ENCODE measurements at places on chromosomes 6 and 20.

DNA sequence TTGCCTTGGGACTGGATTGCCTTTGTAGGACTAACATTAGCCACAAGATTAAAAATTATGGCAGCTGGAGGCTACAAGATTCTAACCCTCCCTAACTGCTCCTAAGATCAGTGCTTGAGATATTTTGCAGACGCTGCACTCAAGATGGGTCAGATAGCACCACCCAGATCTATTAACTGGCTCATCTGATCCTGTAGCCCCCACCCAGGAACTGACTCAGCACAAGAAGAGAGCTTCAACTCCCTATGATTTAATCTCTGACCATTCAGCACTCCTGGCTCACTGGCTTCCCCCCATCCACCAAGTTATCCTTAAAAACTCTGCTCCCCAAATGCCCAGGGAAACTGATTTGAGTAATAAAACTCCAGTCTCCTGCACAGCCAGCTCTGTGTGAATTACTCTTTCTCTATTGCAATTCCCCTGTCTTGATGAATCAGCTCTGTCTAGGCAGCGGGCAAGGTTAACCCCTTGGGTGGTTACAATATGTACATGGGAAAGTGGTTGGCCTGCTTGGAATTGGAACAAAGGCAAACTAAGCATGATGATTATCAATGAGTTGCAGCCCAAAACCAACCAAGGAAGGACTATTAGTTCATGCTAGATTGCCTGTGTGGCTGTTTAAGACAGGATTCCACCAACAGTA, 111.3 kb downstream of the OR2B2 start:
- DNase-seq, result no peak

DNA sequence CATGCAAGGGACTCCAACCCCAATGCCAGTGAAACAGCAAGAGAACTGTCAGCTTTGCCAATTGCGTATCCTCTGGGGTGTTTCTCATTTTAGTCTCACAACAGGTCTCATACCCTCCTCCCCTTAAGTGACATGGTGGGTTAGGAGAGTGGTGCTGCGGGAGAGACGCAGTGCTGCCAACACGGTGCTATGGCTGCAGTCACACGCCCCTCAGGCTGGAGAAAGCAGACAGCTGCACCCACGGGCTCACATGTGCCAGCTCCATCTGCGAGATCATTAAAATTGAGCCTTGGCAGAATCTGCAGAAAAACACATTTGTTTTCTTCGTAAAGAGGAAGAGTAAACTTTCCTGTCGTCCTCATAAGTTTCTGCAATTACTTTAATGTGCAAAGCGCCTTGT, 114.7 kb downstream of the ANKRD60 start:
- DNase-seq, result no peak

DNA sequence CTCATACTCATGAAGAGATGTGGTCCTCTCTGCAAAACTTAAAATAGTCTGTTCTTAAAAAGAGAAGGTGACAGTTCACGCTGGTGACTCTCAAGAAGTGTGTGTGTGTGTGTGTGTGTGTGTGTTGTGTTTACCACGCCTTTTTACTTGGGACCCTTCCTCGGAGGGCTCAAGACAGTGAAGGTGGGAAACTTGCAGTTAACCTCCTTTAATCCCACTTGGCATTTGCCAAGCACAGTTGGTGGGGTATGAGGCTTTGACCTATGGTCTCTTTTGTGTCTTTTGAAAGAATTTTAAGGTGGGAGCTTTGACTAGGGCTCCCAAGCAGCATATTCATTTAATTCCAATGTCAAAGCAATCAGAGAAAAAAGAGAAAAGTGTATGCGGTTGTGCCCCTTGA, 395.8 kb downstream of the TFAP2B start:
- DNase-seq, result no peak

DNA sequence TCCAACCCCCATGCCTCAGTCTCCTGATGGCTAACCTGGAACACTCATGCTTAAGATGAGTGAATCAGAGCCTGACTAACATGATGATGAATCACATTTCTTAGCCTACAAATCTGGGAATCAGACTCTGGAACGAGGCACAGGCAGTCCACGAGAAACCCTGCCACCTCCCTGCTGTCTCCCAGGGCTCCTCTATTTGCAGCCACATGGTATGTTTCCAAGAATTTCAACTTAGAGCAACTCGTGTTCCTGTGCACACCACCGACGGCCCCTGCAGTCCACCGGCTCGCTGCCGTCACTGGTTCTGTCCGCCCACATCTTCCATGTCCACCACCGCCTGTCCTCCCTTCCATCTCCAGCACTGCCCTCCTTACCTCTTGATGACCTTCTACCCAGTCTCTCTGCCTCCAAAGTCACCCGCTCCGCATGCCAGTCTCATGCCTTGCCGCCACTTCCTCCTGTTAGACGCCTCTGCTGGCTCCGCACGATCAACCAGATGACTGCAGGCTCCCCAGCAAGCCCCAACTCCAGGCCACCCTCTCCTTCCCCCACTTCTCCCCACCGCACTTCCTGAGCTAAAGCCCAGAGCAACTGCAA, 87.6 kb downstream of the AGPAT4 start:
- no peak for DNase-seq

DNA sequence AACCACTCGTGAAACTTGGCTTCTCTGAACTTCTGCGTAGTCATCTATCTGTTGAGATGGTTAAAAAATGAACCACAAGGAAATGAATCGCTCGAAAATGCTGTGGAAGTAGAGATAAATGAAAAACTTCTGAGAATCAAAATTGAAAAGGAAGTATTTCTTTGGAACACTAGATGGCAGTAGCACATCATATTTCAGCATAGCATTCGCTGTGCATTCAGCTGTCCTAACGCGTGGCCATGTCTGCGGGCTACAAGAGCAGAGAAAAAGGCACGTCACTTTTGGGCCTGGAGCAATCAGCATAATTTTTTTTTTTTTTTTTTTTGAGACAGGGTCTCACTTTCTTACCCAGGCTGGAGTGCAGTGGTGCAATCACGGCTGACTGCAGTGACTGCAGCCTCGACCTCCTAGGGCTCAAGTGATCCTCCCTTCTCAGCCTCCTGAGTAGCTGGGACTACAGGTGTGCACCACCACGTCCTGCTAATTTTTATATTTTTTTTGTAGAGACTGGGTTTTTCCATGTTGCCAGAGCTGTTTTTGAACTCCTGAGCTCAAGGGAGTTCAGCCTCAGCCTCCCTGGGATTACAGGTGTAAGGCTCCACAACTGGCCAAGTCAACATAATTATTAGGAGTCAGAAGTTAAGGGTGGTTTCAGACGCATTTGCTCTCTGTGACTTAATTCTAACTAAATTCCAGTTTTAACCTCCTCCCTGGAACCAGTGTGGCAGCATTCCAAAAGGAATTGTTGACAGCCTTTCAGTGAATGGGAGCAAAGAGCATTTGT, 8.8 kb upstream of the PERP start:
- DNase-seq, result peak; percentile 13

DNA sequence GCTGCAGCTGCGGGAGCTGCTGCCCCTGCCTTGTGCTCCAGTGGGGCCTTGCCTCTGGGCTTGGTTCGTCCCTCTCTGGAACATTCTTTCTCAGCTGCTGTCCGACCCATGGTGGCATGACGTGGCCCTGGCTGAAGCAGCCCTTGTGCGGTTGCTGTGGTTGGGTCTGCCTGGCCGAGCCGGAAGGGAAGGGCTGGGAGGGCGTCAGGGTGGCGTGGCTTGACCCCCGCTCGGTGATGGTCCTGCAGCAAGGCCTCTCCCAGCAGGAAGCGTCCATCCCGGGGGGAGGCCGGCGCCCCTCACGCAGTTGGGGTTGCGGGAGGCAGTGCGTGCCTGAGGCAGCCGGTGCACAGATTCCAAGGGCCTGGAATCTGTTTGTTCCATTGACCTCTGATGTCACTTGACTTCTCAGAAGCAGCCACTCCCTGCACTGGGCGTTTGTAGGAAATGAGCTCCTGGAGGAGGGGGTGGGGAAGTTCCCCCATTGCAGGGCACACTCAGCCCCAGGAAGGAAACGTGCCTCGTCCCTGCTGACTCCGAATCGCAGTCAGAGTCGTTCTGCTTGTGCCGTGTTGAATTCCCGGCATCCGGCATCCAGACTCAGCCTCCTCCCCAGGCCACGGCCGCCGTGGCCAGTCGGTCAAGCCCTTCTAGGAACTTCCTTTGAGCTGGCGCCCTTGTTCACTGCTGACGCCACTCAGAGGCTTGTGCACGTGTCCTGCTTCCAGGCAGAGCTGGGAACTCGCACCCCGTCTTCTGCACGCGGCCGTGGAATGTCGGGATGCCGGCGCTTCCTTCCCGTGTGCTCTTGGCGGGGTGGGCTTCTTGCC, 9.7 kb upstream of the TNFRSF6B start:
- no peak for DNase-seq

- no peak for DNase-seq
Observed at GRCh38 chr6:7975764-7976146, 65.2 kb upstream of the TXNDC5 start.

DNA sequence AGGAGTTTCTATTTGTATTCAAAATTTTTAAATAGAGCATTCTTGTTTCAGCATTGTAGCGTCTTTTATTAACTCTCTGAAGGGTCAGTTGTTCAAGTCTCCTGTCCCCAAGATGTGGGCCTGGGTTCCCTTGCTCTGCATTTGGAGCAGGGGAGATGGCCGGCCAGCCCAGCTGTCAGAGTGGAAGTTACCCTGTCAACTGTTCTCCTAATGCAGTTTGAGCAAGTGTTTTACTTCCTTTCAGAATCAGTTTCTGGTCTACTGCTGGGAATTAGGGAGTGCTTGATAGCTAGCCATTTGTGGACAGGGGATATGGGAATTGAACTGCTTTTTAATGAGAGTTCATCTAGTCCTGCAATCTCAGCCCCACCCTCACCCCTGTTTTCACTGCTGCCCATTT, 116.6 kb downstream of the QKI start:
- DNase-seq, result no peak

- DNase-seq, result no peak
Observed at GRCh38 chr6:94956910-94957309, 620.4 kb upstream of the MANEA start.

DNA sequence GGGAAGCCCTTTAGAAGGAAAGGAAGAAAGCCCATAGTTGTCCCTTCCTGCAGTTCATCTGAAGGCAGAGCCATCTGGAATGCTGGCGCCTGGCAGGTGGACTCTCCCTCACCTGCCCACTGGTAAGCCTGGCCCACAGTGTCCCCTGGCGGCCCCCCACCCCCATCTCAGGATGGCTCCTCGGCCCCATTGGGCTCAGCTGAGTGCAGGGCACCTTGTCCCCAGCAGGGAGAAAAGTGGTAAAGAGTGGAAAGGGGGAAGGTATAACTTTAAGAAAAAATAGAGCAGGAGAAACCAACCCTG, 12.6 kb downstream of the SS18L1 start:
- DNase-seq, result no peak

DNA sequence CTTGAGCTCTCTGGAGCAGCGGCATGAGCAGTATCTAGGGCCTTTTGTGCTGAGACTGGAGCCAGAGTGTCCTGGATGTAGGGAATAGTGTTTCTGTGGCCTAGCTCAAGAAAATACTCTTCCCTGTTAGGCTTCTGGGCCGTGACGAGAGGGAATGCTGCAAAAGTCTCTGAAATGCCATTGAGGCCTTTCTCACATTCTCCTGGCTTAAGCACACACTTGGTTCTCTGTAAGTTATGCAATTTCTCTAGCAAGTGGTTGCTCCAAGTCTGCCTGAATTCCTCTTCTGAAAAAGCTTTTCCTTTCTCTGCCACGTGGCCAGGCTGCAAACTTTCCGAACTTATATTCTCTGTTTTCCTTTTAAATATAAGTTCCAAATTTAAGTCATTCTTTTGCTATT, 744.4 kb downstream of the GRIK2 start:
- no peak for DNase-seq

GRCh38 chr20:14612391-14612790, 275.0 kb upstream of the FLRT3 start:
- DNase-seq, result no peak

- DNase-seq, result no peak
Observed at GRCh38 chr6:45576648-45577624, 199.2 kb upstream of the SUPT3H start.

GRCh38 chr6:135883045-135883444, 31.5 kb downstream of the PDE7B start:
- DNase-seq, result no peak

DNA sequence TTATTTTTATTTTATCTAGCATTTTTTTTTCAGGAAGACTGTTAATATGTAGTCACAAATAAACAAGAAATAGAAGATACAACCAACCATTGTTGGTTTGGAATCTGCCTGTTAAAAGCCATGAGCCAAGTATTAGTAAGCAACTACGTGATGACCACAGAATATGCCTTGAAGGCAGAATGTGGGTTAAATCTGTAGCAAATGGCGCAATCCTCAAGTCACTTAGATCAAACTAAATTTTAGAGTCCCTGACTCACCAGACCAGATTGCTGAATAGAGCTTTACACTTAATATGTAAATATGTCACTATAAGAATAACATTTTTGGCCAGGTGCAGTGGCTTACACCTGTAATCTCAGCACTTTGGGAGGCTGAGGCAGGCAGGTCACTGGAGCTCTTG, 800.1 kb upstream of the CITED2 start:
- DNase-seq, result no peak

DNA sequence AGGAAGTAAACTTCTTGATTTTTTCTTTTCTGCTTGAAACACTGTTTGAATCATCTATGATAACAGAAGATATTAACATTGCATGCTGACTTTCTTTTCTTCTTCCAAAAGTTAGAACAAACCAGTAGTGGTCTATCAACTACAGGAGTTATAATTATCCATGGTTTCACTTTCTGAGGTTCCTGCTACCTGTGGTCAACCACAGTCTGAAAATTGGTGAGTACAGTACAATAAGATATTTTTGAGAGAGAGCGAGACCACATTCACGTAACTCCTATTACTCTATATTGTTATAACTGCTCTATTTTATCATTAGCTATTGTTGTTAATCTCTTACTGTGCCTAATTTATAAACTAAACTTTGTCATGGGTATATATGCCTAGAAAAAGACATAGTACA, 86.1 kb downstream of the MAP7 start:
- DNase-seq, result no peak

DNA sequence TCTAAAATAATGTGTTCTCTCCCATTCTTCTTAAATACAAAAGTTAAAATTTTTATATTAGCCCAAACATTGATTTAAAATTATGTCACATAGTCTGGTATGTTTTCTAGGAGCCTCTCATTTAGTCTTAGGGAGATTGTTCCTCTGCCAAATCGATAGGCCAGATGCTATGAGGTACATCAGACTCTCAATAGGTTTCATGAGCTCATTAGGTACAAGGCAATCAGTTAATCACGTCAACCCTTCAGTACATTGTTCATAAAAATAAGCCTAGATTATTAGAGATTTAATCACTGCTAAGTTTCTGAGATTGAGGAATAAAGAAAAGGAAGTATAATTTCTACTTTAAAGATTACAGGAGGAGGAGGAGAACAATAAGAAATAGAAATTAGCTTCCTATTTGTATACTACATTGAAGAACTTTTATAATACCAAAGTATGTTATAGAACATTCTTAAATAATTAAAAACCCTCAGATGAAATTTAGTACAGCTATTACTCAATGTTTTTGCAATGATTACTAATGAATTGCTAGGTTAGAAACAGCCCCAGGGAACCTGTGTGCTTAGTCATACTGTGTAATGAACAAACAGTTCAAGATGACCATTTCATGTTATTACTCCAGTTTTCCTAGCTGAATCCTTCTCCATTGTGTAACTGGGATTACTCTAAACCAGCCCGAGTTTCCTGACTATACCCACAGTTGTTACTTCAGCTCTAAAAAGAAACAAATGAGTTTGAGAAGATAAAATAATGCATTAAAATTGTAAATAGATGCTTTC, 117.0 kb downstream of the BMP5 start:
- DNase-seq, result no peak

Data from stimulated activated CD4-positive, alpha-beta T cell treated with anti-CD3 and anti-CD28 coated beads, Interleukin-2, amount 100 ng/mL, for 48 hours (primary cell).